KBM-7 (cell line): ENCODE measurements at places on chromosomes 5 and 9.

GRCh38 chr5:172479034-172479783, 24.9 kb upstream of the SH3PXD2B start:
- DNase-seq, result peak; percentile 88

DNA sequence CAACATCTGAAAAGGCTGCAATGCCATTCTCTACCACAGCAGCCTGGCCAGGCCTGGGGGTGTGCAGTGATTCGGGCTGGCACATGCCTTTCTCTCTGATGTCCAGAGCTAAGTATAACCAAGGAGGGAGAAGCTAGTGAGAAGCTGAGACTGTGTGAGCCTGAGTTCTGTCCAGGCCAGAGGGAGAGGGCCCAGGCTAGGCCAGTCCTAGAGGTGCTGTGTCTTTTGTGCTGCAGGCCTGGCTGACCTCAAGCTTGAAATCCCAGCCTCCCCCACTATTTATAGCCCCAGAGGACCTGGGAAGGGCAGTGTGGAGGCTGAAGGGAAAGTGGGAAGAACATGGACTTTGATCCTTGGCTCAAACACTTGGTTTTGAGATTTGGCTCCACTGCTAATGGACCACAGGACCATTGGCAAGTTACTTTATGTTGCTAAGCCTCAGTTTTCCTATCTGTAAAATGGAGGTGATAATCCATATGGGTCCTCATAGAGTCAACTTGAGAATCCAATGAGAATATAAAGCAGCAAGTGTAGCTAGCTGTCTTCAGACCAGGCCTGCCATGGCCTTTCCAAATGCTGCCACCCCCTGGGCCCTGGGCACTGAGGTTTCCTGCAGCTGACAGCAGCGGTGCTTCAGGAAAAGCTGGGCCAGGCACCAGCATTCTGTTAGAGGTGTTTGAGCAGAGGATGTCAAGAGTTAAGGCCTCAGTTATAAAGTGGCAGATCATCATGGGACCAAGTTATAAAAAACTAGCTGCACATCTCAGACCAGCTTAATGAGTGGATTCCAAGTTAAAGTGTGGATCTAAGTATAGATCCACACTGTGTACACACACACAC, 21.1 kb downstream of the BNIP1 start:
- no peak for DNase-seq

- DNase-seq, result no peak
These were observed 8.2 kb upstream of the RALGDS start for GRCh38 chr9:133129001-133129795.

DNA sequence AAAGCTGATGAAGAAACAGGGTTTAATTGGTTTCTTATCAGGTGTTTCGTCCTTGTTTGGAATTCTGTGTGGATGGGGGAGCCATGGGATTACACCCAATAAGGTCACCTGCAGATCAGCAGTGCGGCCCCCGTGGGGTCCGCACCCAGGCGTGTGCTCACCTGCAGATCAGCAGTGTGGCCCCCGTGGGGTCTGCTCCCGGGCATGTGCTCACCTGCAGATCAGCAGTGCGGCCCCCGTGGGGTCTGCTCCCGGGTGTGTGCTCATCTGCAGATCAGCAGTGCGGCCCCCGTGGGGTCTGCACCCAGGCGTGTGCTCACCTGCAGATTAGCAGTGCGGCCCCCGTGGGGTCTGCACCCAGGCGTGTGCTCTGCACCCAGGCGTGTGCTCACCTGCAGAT, 41.7 kb upstream of the CEP72 start:
- no peak for DNase-seq

- DNase-seq, result peak; percentile 75
These were observed 33.6 kb upstream of the GLIPR2 start for GRCh38 chr9:36102742-36103495.

- DNase-seq, result no peak
These were observed 102.0 kb upstream of the PRLR start for GRCh38 chr5:35331956-35332950.

DNA sequence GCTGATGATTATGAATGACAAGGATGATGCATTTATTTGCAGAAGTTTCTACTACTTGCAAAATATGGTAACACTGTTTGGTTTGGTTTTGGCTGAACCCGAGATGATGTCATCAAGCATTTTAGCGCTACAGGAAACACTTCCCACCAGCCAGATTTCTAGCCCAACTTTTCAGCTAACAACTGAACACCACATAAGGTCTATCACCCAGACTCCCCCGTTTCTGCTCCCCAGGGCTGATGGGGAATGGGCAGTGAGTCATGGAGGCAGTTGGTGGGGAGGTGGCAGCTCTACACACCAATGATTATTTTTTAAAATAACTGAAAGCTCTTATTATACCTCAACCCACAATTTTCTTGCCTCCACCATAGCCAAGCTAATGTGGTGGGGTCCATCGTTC, 302.9 kb downstream of the CEMIP2 start:
- no peak for DNase-seq

DNA sequence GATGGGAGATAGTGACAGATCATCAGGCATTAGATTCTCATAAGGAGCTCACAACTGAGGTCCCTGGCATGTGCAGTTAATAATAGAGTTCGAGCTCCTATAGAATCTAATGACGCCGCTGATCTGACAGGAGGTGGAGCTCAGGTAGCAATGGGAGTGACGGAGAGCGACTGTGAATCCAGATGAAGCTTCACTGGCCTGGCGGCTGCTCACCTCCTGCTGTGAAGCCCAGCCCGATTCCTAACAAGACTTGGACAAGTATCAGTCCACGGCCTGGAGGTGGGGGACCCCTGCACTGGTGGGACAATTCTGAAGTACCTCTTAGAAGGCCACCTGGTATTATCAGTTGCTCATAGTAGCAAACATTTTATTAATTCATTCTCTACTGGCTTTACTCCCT, 377.9 kb upstream of the ITGA1 start:
- DNase-seq, result no peak

- DNase-seq, result no peak
These were observed 202.1 kb downstream of the TSSK1B start for GRCh38 chr5:113232667-113233066.

DNA sequence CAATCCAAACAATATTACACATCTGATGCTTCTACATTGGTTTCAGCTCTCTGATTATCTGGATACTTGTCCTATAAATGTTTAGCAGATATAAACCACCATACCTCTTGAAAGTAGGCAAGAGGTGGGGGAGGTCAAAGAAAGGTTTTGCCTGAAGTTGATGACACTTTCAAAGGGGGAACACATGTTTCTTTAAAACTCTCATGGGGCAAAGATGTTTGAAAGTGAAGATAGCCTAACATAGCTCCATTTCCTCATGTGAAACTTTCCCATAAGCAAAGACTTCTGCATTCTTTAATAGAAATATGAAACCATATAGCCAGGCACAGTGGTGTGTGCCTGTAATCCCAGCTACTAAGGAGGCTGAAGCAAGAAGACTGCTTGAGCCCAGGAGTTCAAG, 62.1 kb downstream of the CETN3 start:
- DNase-seq, result no peak

DNA sequence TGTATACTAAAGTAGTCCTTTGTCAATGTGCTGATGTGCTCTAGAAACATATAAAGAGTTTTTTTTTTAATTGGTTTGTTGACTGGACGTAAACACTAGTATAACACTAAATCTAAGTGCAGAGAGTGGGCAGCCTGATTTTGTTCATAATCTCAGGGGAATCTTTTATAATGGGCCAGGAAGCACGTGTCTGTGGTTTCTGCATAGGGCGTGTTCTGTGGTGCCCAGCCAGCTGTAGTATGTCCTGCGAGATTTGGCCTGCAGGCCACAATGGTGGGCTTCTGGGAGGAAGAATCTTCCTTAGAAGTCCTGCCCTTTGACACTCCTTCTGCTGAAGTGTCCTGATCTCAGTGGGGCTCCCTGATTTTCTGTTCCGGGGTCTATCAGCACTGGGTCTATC, 49.0 kb upstream of the DHFR start:
- no peak for DNase-seq

DNA sequence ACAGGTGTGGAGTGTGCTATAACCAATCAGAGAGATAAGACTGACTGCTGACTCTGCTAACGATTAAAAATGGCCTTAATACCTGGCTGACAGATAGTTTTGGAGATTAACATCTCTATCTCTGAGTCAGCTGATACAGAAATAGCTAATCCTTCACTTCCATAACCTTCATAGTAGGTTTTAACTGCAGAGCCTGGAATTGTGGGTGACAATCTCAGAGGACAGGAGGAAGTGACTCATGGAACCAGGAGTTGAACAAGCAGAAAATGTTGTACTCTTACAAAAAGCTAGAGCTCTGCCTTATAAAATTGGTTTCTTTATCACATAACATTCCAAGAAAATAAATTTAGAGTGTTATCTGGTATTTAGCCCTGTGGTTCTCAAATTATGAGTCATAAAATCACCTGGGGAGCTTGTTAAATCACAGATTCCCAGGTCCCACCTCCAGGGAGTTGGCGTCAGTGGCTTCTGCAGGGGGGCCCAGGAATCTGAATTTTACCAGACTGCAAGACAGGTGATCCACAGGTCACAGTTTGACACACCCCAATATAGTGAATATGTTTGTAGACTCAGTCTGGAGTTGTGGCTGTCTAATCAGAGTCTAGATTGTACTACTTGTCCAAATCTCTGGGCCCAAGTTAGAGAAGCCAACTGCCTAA, 44.4 kb upstream of the AFAP1L1 start:
- no peak for DNase-seq

DNA sequence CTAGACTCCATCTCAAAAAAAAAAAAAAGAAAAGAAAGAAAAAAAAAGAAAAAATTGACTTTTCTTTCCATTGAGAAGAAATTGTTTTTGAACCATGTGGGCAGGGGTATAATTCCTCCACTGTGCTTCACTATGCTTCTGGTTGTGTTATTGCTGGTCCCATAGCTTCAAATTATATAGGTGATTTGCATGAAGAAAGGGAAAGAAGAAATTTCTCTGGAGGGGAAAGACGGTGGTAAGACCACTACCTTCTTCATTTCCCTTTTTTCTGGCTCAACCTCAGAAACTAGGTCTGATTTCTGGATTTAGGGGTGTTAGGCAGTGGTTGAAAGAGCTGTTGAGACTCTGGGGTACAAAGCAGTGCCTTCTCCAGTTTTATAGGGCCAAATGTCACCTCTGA, 29.3 kb upstream of the HSPB3 start:
- no peak for DNase-seq

DNA sequence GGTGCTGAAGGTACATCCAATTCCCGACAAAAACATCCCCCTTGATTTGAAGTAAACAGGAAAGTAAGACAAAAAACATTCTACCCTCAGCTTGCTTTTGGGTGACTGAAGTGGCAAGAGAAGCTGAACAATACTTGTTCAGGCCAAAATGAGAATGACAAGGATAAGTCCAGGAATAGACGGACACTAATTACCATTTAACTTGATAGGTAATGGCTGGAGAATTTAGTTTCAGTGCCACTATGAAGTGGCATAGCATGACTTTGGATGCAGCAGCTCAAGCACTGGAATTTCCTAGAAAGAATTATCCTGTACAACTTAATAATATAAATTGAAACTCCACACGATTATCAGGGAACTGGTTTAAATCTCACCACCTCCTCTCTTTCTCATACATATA, 49.7 kb downstream of the HOMER1 start:
- DNase-seq, result no peak

DNA sequence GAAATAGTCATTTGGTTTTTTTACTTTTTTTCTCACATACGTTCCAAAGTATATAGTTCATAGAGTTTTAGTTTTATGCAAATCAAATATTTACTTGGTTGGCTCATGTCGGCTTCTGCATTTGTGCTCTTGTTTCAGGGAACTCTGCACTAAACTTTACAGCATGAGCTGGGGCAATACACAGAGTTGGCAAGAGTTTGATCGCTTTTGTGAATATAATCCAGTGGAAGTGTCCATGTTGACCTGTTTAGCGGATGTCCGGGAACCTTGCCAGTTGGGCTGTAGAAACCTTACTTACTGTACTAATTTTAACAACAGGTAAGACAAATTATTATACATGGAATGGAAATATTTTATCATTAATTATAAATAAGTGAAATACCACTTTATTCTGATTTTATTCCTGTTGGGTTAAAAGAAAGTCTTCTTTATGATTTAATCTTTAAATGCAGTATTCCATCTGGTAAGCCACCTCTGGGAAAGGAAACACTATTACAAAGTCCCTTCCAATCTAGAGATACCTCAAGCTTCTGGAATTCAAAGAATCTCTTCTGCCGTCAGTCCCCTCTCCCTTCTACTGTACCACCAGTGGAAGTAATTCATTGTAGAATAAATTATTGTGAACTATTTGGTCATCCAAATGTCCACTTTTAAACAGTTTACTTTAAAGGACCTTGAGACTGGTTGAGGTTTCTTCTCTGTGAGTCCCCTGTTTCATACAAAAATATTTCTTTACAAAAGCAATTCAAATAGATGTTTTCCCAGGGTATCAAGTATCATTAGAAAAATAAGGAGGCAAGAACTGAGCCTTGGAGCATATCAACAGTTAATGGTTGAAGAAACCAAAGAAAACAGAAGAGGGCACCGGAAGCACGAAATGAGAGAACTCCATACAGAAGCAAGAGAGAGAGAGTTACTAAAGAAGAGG, 45.2 kb upstream of the GLIPR2 start:
- DNase-seq, result no peak

DNA sequence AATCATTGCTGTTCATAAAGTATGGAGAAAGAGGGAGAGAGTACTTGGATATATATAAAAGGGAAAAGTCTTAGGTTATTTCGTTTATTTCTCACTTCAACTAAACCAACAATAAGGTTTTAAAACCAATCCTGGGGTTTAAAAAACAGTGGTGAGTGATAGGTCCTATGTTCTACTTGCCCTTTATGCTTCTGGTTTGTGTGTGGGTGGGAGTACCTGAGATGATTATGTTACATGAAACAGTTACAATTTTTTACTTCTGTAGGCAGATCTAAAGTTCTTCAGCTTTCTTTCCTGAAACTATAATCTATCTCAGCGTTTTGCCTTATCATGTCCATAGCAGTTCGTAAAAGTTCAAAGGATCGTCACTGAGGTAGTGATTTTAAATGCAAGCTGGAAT, 49.2 kb downstream of the STX17 start:
- DNase-seq, result no peak

GRCh38 chr5:144460600-144460999, 289.9 kb downstream of the KCTD16 start:
- DNase-seq, result no peak

GRCh38 chr5:59198832-59199231, 616.0 kb downstream of the RAB3C start:
- no peak for DNase-seq

- DNase-seq, result peak; percentile 100
These were observed at the start of gene GM2A for GRCh38 chr5:151252762-151253604. Gene GM2A (plus strand): TSS chr5:151253185. CDS start chr5:151253217, 32 bp downstream.

- no peak for DNase-seq
These were observed 446.4 kb upstream of the KLF4 start for GRCh38 chr9:107935931-107936330.

DNA sequence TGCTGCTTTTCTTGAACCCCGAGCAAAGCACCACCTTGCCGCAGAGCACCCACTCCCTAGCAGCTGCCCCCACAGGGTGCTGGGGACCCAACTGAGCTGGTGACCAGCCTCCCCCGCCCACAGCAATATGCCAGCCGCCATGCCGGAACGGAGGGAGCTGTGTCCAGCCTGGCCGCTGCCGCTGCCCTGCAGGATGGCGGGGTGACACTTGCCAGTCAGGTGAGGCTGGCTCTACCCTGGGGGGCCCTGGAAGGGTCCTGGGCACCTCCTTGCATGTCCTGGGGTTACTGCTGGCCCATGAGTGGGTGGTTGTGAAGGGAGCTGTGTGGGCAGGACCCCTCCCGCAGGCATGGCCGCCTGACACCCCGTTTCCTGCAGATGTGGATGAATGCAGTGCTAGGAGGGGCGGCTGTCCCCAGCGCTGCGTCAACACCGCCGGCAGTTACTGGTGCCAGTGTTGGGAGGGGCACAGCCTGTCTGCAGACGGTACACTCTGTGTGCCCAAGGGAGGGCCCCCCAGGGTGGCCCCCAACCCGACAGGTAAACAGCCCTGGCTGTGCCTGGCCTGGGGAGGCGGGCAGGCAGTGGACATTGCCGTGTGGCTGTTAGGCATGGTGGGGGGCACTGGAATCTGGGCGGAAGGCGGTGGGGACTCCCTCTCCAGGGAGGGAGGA, 7.2 kb downstream of the EGFL7 start:
- no peak for DNase-seq
